ENCODE measurements at places on chromosomes 7 and 10.

- no peak for DNase-seq
These were observed 9.8 kb upstream of the FXYD4 start for GRCh38 chr10:43361547-43362190.

- no peak for DNase-seq
These were observed 64.3 kb upstream of the NRP1 start for GRCh38 chr10:33398796-33399195.

DNA sequence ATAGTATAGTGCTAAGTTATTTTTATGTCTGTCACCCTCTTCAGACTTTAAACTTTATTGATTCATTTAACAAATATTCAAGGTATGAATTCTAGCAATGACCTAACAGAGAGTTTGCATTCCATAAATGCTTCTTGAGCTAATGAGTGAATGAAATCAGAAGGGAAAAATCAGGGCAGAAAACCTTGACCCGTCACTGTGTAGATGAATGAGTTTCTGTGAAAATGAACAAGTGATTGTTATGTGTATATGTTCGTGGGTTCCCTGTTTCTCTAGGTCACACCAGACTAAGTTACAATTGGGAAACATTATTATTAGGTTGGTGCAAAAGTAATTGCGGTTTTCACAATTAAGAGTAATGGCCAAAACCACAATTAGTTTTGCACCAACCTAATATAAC lies 30.1 kb downstream of the APBB1IP start:
- no peak for DNase-seq

DNA sequence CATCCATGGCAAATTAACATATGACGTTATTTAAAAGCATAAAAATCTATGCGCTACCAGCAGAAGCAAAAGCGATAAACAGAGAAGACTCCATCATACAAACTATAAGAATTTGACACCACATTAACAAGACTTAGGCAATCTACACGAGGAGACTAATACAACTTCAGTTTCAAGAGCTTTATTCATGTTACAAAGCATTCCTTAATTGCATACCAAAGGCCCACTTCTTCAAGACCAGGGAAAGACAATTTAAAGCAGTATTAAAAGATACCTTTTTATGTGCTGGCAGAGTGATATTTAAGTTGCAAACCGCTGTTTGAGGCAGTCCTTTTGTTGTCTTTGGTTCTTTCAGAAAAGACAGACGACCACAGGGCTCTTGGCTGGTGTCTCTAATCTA lies 176.0 kb upstream of the CCDC6 start:
- DNase-seq = no peak

DNA sequence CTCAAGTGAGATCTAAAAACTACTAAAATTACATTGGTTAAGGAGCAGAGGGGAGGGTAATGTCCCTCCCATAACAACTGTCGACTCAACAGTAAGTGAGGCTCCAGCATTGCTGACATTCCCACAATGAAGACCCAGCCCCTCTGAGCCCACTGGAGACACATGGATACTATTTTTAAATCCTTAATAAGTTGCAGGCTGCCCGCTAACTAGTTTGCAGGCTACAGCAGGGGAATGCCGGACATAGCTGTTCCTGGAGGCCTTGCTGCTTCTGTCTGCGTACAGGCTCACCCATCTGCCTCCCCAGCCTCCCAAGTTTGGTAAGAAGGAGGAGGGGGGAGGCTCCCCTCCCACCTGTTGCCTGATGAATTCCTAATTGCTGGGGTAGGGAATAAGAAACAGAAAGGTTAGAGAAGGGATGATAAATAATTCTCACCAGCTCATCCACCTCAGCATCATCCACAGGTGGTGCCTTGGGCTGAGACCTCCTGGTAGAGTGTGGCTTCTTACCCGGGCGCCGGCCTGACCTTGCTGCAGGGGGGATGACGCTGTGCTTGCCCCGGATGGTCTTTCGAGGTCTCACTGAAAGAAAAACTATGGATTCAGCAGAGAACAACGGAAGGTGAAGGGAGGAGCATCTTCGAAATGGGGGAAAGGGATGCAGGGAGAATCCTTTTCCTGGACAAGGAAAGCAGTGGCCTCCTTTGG lies 10.1 kb downstream of the FZD9 start:
- no peak for DNase-seq

DNA sequence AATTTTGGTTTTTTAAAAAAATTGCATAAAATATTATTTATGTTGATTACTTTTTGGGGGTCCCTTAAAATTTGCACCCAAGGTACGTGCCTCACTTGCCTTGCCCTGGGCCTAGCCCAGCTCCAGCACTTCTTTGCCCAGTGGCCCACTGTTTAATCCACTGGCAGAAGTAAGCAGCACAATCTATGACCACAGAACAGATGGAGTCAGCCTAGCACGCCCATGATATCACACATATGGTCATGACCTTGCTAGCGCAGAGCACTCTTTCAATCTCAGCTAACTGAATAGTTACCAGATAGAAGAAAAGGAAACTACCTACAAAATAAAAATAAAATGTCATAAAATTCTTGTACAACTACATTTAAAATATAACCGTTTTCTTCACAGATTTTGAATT lies 5.6 kb downstream of the OGA start:
- no peak for DNase-seq

- no peak for DNase-seq
These were observed 3.2 kb downstream of the FIS1 start for GRCh38 chr7:101241443-101242349.
